ENCODE measurements at places on chromosomes 4 and X.

DNA sequence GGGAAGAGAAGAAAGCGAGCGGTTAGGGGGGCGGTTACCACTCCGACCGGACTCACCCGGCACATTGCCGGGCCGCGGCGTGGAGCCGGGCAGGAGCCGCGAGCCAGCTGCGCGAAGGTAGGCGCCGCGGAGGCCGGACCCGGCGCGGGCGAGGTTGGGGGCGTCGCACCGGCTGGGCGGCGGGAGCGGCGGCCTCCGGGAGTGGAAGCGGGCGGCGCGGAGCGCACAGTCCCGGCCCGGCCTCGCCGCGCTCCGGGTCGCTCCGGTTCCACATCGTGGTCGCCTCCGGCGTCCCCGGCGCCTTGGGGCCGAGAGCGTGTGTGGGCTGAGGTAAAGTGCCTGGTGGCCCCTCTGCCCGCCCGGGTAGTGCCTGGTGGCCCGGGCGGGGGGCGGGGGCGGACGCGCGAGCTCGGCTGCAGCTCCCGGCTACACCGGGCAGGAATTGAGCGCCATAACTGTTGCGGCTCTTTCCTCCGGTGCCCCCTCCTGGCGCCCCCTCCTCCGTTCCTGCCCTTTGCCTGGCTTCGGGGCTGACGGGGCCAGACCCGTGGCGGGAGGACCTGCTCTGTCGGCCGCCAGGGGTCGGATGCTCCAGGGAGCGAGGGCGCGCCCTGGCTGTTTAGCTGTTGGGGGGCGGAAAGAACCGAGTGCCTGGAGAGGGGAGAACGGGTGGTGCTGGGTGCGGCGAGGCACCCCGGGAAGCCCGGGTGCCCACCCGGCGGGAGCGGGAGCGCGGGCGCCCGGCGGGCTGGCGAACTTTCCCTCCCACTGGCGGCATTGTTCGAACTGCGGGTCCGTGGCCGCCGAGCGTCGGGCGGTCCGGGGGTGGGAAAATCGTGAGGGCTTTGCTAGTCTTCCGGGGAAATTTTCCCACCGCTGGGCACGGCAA is 626 bp downstream of the JADE3 start:
- DNase-seq = no peak

DNA sequence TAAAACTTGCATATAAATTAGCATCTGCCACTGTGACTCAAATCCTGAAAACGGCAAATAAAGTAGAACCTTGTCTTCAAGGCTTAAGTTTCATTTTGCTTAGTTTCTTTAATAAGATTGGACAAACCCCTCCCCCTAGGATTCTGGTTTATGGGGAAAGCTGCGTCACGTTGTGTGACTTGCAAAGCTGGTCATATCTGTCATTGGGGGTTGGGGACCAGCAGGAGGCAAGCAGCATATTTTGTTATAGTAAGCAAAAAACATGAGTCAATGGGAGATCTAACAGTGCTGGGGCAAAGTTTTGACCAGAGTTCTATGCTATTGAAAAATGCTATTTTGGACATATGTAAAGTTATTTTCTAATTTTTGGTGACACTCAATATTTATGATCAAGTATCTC is 407.3 kb downstream of the PCDH18 start:
- DNase-seq = no peak

DNA sequence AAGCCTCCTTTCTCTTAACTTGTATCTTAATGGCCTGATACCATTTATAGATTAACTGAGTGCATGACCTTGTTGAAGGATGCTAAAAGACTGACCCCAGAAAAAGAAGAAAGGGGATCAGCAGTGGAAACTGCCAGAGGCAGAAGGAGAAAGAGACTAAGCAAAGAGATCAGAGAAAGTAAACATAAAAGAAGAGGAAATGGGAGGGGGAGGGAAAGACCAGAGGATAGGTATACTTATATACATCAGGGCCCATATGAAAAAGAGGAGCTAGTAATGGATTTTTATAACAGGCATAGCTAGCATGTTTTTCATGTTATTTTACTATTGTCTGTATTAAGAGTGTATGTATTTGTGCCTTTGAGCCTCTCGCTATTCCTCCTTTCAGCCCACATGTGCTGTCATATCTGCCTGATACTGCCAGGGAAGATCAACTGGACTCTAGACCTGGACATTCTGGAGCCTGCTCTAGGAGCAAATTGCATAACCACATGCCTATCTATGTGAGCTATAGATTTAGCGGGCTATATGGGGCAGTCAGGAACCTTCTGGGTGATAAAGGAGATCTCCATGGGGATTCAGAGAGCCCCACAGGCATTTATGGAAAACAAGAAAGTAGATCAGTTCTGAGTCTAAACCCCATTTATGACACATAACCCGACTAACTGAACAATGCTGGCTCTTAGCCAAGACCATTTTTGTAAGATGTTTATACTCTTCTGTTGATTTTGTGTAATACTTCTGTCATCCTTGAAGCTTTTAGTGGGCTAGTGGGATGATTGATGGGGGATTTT is 13.4 kb upstream of the SNX12 start:
- DNase-seq = no peak

- DNase-seq = no peak
Measured at GRCh38 chrX:123425904-123426303, 241.8 kb downstream of the GRIA3 start.

DNA sequence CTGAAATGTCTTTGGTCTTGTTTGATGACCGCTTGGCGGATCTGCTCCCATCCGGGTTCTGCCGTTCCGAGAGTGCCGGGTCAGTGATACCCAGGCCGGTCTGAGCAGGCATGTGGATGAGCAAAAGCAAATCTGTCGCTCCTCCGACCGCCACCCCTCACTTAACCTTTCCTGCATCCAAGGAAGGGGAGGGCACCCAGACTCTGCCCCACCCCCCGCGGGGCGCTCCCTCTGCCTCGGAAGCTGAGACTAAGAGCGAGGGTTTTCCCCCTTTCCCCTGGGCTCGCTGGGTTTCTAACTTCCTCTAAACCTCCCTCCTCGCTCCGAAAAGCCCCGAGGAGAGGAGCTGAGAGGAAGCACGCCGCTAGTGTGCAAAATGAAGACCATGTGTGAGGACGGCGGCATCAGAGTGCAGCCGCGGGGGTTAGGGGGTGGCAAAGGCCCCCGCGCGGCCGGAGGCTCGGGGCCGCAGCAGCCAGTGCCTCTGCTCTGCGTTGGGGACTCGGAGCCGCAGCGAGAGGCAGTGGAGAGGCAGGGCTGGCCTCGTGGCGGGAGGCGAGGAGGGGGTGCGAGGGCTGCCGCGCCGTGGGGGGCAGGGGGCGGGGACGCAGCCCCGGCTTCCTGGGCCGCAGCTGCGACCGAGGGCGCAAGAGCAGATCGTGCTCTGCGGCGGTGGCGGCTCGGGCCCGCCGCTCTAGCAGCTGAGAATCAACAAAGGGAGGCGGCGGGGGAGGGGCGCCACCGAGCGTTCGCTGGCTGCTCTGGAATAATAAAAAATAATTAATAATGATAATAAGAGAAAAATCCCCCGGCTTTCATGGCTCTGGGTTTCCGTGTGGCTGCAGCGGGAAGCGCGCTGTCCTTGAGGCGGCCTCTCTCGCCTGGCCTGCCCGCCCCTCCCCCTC is 55.8 kb upstream of the BCOR start:
- DNase-seq = peak; percentile 41

GRCh38 chrX:51336584-51336983 is 4.0 kb downstream of the NUDT10 start:
- no peak for DNase-seq

DNA sequence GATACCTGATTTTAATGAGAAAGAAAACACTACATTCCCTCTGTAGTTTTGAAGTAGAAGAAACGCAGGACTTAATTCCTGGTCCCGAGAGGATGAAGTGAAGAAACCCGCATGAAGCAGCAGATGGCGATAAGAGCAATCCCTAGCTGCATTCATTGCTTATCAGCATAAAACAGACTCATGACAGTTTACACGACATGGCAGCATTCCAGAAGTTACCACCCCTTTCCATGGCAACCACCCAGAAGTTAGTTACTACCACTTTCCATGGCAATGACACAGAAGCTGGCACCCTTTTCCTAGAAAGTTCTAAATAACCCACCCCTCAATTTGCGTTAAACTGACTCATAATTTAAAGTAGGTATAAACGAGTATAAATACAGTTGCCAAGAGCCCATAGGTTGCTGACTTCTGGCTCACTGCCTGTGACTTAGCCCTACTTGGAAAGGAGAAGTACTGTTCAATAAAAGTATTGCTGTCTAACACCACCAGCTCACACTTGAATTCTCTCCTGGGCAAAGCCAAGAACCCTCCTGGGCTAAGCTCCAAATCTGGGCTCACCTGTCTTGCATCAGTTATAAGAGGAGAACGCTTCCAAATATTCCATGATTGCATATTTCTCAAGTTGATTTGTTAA is 5.5 kb upstream of the XAGE2 start:
- DNase-seq = no peak

DNA sequence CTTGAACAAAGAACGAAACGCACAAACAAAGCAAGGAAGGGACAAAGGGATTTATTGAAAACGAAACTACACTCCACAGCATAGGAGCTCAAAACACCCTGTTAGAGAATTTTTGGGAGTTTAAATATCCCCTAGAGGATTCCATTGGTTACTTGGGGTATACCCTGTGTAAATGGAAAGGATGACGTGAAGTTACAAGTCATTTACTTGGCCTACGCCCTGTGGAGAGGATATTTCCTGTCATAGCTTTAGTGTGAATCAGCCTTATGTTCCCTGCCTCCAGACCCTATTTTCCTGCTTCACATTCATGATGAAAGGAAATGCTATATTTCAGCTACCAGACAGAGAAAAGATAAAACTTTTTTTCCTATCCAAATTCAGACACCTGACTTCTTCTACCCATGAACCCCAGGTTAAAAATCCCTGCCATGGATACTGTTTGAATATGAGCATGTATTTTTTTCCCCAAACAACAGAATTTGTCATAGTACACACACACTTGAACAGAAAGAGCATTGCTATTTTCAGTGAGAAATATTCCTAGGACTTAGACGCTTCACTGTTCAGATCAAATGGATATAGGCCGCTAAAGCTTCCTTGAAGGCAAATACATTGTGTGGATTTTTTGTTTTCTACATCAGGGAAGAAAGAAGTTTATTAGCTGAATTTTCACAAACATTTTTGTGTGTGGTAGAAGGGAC is 20.4 kb downstream of the PIN4 start:
- no peak for DNase-seq

DNA sequence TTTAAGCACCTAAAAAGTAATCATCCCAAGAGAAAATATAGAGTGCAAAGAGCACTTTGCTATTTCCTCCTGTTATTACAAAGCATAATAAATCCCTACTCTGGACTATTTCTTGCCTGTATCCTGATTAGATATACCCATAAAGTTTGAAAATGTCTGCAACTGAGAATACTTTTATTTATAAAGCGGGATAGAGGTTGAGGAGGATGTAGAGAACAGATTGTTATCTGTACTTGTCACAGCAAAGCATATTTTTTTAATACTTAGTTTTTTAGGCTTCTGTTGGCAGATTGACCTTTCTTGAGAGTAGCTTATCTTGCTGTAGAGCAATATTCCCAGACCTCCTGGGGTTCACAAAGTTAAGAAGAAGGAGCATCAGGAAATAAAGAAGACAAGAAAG is 396.1 kb downstream of the KCNIP4 start:
- no peak for DNase-seq

GRCh38 chr4:128961405-128961804 is 131.9 kb downstream of the SCLT1 start:
- no peak for DNase-seq

DNA sequence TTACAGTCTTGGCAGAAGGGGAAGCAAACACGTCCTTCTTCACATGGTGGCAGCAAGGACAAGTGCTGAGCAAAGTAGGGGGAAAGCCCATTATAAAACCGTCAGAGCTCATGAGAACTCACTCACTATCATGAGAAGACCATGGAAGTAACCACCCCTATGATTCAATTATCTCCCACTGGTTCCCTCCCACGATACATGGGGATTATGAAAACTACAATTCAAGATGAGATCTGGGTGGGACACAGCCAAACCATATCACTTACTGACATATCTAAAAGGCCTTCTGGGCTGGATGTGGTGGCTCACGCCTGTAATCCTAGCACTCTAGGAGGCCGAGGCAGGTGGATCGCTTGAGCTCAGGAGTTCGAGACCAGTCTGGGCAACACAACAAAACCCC is 117.1 kb upstream of the USP9X start:
- DNase-seq = no peak

- DNase-seq = no peak
Measured at GRCh38 chrX:32780109-32780508, 431.2 kb downstream of the DMD start.

DNA sequence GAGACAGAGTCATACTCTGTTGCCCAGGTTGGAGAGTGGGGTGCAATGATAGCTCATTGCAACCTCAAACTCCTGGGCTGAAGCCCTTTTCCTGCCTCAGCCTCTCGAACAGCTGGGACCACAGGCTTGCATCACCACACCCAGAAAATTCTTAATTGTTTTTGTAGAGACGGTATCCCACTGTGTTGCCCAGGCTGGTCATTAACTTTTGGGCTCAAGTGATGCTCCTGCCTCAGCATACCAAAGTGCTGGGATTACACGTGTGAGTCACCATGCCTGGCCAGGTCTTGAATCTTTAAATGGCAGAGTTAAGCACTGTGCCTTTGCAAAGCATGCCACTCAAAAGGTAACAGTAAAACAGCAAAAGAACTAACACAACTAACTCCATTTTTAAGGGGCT is 28.6 kb upstream of the BBS12 start:
- no peak for DNase-seq

DNA sequence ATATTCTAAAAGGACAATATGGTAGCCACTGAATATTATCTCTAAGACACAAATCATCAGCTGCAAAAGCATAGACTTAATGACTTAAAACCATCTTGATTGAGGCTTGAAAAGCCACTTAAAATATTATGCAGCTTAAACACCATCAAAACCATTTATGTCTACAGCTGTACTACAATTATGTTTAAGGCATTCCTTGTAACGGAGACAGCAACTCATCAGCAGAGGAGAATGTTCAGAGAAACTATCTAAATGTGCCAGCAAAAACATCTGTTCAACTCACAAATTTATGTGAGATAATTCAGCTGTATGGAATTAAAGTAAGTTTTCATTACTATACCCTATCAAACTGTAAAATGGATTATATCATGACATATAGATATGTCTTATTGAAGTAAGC is 147.9 kb upstream of the CTSO start:
- DNase-seq = no peak

- DNase-seq = no peak
Measured at GRCh38 chr4:104942990-104943743, 203.5 kb upstream of the TET2 start.

Data from stimulated activated CD4-positive, alpha-beta T cell treated with anti-CD3 and anti-CD28 coated beads, TNF-alpha, amount 100 ng/mL, for 1 hour (primary cell).